ENCODE measurements at places on chromosomes 3 and 15.

GRCh38 chr3:10223676-10224639 lies 24.3 kb upstream of the TATDN2 start:
- DNase-seq = no peak

DNA sequence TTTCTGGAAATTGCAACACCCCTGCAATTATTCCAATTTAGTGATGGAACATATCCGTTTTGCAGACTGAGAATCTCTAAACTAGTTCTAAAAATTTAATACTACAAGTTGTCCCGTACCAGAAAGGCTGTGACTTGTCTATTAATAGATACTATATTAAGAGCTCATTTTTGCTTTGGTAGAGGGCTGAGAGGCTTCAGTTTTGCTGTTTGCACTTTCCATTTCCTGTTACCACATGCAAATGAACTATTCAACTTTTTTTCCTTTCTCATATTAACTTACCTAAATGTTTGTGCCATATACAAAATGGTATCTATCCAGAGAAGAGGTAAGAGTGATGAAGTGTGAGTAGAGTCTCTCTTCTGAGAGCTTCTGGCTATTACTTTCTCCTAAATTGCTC lies 101.5 kb upstream of the CRBN start:
- no peak for DNase-seq

GRCh38 chr3:186852994-186853393 lies 10.5 kb downstream of the ADIPOQ start:
- DNase-seq = no peak

GRCh38 chr3:128482666-128483656 lies 10.0 kb downstream of the GATA2 start:
- DNase-seq = no peak

- peak; percentile 73 for DNase-seq
These were observed 1.2 kb downstream of the CLSTN2 start for GRCh38 chr3:139935866-139936817.

DNA sequence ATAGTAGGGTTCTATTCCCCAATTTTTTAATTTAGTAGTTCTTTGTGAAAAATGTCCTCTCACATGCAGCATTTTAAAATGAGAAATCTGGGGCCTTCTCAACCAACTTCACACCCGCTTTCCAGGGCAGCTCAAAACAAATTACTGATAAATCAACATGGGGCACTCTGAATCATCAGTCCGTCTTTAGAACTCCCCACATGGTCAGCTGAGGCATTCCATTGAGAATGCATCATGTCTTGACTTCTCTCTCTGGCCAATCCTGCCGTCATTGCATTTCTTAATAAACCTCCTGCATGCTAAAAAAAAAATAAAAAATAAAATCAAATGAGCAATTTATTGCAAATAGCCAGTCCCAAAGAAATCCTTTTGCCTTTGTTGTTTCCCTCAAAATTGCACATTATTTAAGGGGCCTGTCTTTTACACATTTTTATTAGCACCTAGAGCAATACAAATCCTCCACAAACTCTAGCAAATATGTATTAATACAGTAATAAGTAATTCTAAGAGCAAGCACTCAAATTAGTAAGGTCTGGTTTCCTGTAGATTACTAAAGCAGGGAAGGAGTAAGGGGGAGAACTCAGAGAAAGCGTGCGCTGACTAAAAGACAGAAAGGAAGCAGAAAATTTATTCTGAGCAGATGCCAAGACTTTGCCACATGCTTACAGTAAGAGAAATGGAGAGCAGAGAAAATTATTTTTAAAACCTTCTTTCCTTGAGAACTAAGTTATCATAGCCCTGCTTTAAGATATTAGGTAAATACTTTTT lies 175.7 kb downstream of the TNIK start:
- DNase-seq = no peak

DNA sequence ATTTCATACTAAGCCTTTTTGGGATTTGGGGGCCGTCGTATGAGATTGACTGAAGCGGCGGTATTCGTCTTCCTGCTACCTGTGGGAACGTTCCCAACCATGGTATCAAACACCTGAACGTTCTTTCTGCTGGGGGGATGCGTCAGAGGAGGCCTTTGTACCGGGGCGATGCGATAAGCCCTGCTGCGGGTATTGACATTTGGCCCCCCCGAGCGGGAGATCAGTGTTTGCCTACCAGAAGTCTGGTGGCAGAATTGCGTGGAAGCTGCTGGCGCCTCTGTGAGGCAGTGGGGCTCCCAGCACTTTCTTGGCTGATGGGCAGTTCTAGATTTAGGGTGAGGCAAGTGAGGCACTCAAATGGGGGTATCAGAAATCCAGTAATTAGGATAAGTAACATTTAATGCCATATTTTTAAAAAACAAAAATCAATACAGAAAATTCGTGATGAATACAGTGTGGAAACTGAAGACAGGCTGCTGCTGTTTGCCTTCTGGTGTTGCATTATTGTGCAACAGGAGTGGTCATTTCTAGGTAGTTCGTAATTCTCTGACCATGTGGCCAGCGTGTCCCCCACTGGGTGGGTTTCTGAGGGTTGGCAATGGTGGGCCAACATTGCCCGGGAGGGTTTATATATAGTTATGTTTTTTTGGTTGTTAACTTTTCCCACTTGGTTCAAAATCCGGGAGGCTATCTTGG lies 12.7 kb downstream of the TRPM1 start:
- no peak for DNase-seq

DNA sequence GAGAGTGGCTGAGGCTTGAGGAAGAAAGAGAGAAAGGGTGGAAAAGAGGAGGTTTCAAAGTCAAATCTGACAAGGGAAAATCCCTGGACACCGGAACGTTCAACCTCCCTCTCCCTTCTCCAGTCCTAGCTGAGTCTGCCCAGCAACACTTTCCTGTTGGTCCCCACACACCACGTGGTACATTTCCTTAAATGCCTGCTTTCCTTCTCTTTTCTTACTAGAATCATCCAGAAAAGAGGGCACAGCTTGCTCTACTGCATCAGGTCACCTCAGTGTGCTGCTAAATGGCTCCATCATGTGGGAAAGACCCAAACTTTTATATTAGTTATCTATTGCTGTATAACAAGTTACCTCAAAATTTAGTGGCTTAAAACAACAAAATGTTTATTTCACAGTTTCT lies 181.2 kb downstream of the NECTIN3 start:
- no peak for DNase-seq

DNA sequence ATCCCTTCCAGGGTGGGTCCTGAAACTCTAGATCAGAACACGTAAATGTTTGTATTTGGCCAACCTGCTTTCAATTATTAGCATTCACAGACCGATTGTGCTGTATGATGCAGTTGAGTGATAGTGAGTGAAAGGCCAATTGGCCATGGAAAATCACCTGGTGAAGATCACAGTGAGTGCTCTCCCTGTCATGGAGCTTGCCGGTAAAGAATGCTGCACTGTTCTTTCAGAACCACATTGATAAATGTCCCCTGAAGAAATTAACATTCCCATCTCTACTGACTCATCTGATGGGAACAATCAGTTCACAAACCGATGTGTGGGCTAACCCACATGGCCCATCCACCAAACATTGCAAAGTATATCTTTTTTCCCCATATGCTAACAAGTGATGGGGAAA lies 324.8 kb upstream of the TBL1XR1 start:
- no peak for DNase-seq

GRCh38 chr3:195461594-195462307 lies 18.9 kb upstream of the ACAP2 start:
- DNase-seq = no peak

GRCh38 chr3:67460841-67461510 lies 193.4 kb downstream of the SUCLG2 start:
- no peak for DNase-seq

- no peak for DNase-seq
These were observed 446.0 kb downstream of the FGF12 start for GRCh38 chr3:192281207-192281880.
